ENCODE measurements at places on chromosomes 6 and 20.

- no peak for DNase-seq
These were observed 533.3 kb downstream of the HACE1 start for GRCh38 chr6:104326173-104327001.

DNA sequence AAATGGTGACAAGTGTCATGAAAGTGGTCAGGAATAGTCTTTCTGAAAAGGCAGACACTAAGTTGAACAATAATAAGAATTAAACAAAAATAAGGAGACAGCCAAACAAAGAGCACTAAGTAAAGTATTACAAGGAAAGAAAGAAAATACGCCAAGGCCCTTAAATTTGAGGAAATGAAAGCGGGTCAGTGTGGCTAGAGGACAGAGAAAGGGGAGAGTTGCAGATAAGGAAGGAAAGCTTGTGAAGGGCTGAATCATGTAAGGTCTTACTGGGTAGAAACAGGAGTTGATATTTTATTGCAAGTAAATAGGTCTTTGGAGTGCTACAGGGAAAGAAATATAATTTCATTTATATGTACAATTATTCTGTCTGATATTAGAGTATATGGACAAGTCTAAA is 732.1 kb downstream of the EPHA7 start:
- DNase-seq: no peak

GRCh38 chr6:16819752-16820151 is 58.5 kb upstream of the ATXN1 start:
- no peak for DNase-seq

DNA sequence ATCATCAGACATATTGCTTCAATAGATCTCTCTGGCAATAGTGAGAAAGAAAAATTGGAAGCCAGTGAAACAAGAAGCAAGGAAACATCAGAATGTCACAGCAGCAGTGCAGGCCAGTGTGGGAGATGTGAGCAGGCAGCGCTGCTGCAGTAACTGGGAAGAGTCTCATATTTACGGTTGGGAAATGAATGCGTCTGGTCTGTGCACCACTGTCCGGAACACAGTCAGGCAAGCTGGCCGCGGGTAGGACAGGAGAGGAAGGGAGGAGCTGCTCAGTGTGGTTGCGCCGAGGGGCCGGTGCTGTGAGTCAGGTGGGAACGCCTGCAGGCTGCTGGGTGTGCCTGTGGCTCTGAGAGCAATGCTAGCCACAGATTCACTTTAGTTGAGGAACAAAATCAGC is 6.4 kb upstream of the PSMG4 start:
- DNase-seq: no peak

- DNase-seq: no peak
These were observed 763 bp downstream of the TMEM14A start for GRCh38 chr6:52671676-52672075.

GRCh38 chr20:25470045-25470444 is 62.6 kb downstream of the GINS1 start:
- DNase-seq: peak; percentile 37

DNA sequence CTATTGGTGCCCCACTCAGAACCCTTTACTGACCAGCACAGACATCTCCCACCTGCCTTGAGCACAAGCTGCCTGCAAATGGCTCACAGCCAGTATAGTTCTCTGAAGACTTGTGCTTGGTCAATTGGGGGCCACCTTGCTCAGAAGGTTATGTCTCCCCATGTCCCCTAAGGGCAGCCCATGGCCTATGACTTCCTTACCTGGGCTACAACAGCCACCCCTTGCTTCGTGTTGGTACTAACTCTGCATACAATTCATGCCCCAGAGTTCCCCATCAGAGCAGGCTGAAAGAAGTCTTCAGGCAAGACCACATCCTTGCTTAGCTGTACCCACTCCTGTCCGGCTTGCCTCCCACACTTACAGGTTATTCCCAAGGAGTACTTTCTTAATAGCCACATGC is 57.4 kb downstream of the TOX2 start:
- DNase-seq: no peak

DNA sequence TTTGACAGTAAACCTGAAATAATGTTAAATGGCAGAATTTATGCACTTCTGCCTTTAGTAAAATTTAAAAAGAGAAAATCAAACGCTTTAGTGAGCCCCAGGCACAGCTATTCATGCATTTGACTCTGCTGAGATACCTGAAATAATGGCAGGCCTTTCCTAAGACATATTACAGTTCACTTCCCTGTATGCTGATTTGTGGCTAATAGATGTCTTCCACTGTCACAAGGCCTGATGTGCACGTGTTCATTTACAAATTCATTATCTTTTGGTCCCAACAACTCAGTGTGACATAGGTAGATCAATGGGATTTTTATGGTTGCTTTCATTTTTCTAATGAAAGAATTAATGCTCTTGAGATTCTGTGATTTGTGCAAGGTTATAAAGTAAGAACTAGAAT is 449.7 kb upstream of the RGS17 start:
- DNase-seq: no peak

DNA sequence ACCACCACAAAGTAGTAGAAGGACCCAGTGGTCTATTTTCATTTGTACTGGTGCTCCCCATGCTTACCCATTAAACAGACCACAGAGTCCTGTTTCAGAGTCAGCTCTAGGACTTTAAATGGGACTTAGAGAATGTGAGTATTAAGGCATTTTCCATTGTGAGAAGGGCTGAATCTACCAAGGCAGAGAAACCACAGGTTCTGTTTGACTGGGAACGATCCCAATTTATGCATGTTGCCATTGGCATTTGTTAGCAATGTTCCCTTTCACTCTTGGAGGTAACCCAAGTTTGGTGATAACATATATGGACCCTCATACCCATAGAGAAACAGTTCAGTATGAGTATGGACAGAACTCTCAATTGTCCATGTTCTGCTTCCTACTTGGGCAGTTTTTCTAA is 672.8 kb downstream of the KIF16B start:
- DNase-seq: no peak

DNA sequence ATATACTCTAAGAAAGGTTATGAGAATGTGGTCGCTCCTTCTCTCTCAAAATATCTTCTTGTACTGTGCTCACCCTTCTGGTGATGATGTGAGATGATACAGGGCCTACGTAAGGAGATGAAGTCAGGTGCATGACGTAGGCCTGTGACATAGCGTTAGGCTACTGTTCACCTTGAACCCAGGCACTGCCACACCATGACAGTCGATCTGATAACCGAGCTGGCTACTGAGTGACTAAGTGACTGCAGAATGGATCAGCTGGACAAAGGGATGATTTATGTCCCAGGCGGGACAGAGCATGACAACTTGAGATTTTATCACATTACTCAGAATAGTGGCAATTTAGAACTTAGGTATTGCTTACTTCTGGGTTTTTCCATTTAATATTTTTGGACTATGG is 11.2 kb downstream of the SLC24A3 start:
- DNase-seq: no peak

DNA sequence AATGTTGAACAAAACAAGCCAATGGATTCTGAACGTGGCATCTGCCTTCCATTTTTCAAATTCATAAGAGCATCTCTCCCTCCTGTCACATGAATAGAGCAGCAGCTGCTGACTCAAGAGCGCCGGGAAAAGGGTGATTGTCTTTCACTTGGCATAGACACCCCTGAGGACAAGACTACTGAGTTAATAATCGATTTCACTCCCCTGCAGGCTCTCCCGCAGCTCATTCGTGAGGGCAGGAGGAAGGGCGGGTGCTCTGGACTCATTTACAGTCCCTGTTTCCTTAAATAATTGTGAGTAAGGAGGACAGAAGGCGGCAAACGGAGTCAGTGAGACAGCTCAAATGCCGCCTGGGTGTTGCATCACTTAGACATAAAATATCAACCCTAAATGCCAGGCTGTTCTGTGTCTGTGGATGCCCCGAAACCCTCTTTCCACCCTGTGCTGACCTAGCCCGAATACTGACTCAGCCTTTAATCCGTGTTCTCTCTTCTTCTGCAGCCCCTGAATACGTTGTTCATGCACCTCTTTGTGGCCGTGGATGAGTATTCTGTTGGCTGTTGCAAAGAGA is 21.6 kb downstream of the CFAP61 start:
- no peak for DNase-seq

GRCh38 chr20:11205769-11206362 is 532.1 kb upstream of the JAG1 start:
- DNase-seq: no peak

DNA sequence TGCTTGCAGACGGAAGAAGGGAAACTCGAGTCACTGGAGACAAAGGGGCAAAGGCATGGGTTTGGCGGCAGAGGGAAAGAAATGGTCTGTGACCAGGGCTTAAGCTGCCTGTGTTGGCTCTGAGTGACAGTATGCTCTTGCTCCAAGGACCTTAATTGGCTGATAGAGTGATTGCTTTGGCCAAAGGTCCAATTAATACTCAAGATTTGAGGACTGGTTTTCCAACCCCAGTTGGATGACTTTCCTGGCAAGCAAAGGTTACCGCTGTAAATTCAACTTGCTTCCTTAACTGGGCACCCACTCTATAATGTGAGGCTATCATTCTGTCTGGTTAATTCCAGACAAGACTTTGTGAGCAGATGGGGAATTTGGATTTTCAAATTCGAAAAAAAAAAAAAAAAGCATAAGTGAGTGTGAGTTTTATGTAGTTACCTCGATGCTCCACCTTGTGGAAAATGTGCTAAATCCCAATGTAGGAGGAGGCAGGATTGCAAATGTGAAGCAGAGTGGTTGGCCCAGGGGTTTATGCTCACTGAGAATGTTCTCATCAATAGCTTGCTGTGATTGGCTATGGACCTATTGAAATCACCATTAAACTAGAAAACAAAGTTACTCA is 150.7 kb upstream of the GMDS start:
- no peak for DNase-seq

DNA sequence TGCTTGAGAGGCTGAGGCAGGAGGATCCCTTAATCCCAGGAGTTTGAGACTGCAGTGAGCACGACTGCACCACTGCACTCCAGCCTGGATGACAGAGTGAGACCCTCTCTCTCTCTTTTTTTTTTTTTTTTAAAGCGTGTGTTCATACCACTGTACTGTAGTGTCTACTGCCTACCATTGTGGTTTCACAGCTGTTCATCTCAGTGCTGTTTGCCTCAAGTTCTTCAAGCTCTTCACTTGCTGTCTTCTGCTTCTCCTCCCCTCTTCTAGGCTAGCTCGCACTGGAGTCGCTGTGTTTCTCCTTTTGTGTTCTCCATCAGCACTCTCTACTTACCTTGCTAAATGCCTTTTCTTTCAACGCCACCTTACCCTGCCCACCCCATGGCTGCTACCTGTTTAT is 7.4 kb downstream of the FOXO3 start:
- DNase-seq: no peak

GRCh38 chr6:2935566-2936291 is 32.6 kb upstream of the SERPINB9 start:
- DNase-seq: no peak

DNA sequence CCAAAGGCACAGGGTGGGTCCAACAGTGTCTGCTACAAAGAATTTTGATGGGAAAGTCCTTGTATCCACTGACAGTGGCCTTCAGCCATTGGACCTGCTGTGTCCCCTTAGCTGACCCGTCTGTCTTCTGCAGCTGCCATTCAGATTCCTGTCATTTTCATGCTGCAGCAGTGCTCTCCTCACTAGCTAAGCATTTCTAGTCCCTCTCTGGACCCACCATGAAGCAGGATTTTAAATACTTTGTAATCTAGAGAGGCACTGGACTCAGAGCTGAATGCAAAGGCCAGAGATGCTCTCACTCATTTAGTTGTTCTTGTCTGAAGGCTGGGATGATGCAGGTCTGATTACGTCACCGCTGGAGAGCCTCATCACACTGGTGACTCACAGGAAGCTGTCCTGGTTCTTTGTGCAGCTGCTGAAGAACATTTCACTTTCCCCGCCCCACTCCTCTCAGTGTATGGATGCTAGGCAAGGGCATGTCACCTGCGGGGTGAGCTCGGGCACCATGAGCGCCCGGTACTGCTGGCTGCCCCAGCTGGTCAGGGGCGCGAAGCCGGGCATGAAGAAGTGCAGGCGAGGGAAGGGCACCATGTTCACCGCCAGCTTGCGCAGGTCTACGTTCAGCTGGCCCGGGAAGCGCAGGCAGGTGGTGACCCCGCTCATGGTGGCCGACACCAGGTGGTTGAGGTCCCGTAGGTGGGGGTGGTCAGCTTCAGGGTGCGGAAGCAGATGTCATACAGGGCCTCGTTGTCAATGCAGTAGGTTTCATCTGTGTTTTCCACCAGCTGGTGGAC is 19.4 kb upstream of the TUBB2A start:
- DNase-seq: peak; percentile 51

GRCh38 chr6:154520280-154520679 is 9.8 kb upstream of the CNKSR3 start:
- no peak for DNase-seq

- DNase-seq: no peak
These were observed 531.1 kb upstream of the CITED2 start for GRCh38 chr6:139905404-139906052.

DNA sequence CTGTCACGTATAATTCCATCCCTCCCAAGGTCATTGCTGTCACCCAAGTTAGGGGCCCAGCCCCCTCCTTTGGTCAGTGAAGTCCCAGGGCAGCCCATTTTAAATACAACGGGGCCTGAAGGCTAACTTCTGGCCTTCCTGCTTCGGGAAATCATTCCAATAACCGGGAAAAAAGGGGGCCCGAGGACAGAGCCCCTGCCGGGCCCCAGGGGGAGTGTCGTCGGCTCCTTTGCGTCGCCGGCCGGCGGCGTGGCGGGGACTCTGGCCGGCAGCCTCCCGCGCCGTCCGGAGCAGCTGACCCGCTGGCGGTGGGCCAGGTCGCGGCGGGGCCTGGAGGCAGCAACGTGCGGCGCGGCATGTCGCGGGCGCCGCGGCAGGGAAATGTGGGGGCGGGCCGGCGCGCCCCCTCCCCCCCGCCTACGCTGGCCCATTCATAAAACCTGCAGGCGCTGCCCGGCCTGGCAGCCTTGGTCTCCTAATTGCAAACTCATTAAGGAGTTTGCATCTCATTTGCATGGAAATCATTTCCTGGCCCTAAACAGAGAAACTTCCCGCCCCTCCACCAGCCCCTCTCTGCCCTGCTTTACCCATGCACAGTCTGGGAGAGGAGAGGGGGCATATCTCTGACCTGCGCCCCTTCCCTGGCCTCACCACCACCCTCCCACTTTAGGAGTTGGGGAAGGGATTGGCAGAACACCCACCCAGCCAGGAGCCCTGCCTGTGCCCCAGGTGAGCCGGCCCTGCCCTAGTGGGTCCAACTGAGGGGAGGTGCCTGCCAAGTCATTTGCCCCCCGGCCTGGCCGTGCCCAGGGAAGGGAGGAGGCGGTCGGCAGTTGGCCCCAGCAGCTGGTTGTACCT is 50.7 kb downstream of the MRPL14 start:
- DNase-seq: no peak

- peak; percentile 21 for DNase-seq
These were observed 11.1 kb downstream of the CDH4 start for GRCh38 chr20:61263084-61263695.
